ENCODE measurements at places on chromosomes 16 and 17.

DNA sequence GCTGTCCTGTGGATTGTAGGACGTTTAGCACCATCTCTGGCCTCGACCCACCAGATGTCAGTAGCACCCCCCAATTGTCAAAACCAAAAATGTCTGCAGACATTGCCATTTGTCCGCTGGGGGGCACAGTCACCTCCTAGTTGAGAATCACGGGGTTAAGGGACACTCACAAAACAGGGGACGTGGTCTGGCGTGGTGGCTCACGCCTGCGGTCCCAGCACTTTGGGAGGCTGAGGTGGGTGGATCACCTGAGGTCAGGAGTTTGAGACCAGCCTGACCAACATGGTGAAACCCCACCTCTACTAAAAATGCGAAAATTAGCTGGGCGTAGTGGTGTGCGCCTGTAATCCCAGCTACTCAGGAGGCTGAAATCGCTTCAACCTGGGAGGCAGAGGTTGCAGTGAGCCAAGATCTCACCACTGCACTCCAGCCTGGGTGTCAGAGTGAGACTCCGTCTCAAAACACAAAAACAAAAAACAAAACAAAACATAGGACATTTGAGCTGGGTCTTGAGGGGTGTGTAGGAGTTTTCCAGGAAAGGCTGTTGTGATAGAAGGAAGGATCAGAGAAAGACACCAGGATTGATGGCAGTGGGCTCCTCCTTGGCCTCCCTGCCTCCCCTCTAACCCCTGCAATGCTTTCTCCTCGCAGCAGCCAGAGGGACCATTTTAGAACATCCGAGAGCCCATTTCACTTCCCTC, 171.8 kb upstream of the GSE1 start:
- no peak for DNase-seq

GRCh38 chr17:79627766-79628690, 17.2 kb upstream of the RBFOX3 start:
- DNase-seq, result no peak

GRCh38 chr17:44779211-44780025, 20.6 kb downstream of the ADAM11 start:
- peak; percentile 81 for DNase-seq

DNA sequence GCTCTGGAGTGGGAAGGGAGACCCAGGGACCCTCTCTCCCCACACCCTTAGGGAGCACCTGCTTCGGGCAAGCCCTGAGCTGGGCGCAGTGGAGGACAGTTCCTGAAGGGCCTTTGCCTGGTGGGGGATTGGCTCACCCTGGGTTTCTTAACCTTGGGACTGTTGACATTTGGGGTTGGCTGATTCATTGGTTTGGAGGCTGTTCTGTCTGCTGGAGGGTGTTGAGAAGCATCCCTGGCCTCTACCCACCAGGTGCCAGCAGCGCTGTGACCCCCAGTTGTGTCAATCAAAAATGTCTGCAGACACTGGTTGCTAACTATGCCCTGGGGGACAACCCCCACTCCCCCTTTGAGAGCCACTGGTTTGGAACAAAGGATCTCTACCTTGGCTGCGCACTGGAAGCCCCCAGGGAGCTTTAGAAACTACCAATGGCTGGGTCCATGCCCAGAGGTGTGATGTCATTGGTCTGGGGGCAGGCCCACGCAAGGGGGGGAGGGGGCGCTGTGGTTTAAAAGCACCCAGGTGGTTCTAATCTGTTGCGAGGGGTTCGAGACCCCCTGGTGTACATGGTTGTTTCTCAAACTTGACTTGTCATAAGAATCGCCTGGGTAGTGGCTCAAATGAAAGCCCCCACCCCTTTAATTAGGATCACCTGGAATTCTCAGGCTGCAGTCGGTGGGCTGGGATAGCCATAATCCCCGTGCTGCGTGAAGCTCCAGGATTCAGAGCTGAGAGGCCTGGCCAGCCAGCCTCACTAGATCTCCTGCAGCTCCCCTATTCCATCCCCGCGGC, 151.9 kb upstream of the GSE1 start:
- no peak for DNase-seq
